ENCODE measurements at places on chromosomes 1 and 21.

GRCh38 chr1:17209430-17209829, 4.5 kb downstream of the PADI1 start:
- no peak for DNase-seq

DNA sequence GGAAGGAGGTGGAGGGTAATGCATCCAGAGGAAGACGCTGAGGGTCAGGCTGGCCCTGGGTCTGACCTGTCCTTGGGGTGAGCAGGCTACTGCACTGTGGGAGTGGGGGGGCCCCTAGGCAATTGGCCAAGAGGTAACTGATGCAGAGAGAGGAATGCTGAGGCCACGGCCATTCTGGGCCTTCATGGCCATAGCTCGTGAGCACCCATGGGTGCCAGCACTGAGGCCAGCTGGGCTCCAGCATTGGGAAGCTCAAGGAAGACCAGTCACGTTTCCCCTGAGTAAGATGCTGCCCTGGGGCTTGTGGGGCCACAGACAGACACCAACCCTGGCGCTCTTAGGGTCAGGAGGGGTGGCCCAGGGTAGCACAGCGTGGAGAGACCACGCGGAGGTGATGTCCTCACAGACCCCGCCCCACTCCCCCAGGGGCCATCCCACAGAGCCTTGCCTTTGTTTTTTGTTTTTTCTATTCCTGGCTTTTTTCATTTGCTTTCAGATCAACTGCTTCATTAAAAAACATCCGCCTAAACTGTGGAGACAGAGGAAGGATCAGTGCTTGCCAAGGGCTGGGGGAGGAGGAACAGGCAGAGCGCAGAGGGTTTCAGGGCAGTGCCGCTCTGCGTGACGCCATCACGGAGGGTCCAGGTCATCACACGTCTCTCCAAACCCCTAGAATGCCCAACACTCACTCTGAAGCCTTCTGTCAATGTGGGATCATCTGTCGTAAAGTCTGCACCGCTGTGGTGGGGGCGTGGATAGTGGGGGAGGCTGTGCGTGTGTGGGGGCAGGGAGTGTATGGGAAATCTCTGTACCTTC, 61.1 kb downstream of the SIK1 start:
- no peak for DNase-seq

GRCh38 chr1:246794828-246795671, 70.8 kb downstream of the SCCPDH start:
- no peak for DNase-seq

GRCh38 chr1:114688526-114688925, 6.8 kb downstream of the AMPD1 start:
- no peak for DNase-seq

DNA sequence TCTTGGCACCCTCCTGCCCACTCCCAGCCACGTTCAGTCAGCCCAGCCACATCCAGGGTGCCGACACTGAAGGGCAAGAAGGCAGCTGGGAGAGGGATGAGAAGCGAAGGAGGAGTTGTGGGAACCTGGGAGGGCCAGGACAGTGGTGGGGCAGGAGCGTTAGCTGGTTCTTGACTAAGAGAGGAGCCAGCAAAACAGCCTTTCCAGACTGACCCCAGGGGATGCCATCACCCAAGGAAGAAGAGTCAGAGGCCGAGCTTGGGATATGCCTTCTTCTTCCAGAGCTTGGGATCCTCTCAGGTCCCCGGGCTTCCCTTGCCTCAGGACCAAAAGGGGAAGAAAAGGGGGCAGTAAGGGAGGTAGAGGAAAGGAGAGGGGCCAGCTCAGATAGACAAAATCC, 7.2 kb downstream of the INKA2 start:
- no peak for DNase-seq

DNA sequence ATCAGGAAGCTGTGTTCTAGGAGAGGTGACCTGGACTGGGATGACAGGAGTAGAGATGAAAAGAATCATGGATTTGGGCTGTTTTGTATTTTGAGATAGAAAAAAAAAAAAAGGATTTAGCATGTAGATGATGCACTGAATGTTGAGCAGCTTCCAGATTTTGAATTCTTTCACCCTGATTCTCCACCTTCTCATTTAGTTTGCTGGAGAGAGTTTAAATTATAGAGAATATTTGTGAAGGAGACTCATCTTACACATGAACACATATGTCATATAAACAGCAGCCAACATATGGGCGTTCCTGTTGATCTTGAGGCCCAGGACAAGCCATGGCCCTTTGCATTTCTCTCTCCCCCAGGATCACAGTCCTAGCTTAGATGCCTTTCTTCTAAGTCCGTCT, 7.4 kb downstream of the RPTN start:
- no peak for DNase-seq

- no peak for DNase-seq
These were observed 67.1 kb downstream of the MAN1C1 start for GRCh38 chr1:25683731-25684130.

GRCh38 chr1:174960362-174960761, 39.4 kb upstream of the CACYBP start:
- no peak for DNase-seq

DNA sequence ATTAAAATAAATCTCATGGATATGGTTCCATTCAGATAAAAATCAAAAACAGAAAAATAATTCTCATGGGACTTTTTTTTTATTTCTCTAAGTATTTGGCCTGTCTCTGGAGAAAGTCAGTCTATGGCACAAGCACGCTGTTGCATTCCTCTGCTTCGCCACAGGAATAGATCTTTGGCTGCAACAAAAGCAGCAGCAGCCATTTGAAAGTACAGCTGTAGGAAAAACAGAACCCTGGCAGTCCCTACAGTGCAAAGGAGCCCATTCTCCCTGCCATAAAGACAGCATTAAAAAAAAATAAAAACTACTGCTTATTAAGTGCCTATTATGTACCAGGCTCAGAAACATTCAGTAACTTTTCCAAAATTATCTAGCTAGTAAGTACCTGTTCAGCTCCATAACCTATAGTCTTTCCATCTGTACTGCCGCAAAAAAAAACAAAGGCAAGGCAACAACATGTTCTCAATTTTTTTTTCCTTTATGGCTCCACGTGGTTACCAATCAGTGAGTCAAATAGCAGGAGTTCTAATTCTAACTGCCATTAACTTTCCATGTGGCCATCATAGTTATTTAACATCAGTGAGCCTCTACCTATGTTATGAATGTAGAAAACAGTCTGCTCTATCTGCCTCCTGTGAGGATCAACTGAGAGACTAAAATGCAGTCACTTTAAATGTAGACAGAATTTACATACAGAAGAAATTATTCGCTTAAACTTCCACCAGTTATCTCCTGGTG, 22.7 kb downstream of the SLC35D1 start:
- DNase-seq = no peak

DNA sequence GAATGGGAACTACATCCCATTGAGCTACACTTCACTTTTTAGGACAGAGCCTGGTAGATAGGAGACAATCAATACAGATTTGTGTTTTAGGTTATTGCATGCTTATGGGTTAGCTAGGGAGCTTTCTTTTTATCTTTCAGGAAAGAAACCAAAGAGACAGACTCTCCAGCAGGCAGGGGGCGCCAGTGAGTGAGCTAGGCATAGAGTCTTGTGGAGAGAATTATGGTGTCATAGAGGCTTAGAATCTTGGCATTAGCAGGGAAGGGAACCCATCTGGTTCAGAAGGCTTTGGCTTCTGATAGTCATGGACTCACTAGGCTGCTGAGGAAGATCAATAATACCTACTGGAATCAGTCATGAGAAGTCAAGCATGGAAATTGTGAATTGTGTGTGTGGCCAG, at the start of gene SMCP:
Gene SMCP (plus strand): TSS at position 281 of the 400 bp plus-strand sequence. CDS start 6,101 bp downstream, outside the sequence.
- DNase-seq = no peak

DNA sequence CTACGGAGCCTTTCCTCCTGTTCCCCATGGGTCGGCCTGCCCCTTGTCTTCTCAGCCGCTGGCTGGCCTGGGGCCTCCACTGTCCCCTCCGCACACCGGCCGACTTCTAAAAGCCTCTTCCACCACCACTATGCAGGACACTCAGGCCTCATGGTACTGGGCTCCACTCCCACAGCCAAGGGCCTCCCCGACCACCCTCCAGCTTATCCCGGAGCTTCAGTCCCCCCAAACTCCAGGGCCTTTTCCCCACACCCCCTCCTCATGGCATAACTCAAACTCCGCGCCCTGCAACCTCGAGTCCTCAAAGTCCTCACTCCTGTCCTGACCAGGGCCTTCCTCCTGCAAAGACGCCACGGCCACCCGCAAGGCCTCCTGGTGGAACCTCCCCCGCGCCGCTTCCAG, 2.0 kb downstream of the LRRC41 start:
- no peak for DNase-seq

DNA sequence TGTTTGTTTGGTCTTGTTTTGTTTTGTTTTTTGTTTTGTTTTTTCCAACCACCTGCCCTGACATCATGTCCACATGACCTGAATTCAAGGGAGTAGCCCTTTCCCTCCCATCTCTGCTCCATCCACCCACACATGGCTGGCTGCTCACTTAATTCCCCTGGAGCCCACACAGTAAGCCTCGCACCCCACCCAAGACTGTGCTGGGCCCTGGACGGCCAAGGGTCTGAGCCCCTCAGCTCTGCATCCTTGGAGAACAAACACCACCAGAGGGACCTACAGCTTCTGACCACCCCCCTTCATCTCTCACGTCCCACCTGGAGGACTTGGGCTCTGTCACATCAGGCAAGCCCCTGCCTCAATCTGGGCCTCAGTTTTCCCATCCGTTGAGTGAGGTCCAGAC, 39.1 kb downstream of the MATN1 start:
- no peak for DNase-seq

DNA sequence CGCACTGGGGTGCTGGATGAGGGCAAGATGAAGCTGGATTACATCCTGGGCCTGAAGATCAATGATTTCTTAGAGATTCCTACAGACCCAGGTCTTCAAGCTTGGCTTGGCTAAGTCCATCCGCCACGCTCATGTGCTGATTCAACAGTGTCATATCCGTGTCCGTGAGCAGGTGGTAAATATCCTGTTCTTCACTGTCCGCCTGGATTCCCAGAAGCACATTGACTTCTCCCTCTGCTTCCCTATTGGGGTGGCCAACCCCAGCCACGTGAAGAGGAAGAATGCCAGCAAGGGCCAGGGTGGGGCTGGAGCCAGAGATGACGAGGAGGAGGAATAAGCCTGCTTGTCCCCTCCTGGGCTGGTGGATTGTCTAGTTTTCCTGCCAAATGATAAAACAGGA, 2.2 kb upstream of the CBR3 start:
- DNase-seq = no peak

DNA sequence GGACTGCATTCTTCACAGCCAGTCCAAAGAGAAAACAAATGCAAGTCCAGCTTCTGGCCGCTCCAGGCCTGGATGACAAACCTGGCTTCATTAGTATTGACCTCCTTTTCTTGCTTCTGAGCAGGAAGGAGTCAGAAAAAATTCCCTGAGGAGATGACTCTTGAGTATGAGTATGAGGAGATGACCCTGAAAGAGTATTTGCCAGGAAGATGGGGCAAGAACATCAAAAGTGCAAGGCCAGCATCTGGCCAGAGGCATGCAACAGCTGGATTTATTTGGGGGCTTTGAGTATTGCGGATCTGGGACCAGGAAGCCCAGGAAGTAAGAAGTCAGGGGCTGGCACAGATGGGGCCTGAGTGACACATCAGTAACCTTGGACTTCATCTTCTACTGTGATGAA, 113.9 kb downstream of the GLIS1 start:
- no peak for DNase-seq

- peak; percentile 39 for DNase-seq
These were observed 12.1 kb downstream of the ATP5PF start for GRCh38 chr21:25722631-25723030.

GRCh38 chr1:160623227-160623633, 23.6 kb downstream of the SLAMF1 start:
- no peak for DNase-seq

DNA sequence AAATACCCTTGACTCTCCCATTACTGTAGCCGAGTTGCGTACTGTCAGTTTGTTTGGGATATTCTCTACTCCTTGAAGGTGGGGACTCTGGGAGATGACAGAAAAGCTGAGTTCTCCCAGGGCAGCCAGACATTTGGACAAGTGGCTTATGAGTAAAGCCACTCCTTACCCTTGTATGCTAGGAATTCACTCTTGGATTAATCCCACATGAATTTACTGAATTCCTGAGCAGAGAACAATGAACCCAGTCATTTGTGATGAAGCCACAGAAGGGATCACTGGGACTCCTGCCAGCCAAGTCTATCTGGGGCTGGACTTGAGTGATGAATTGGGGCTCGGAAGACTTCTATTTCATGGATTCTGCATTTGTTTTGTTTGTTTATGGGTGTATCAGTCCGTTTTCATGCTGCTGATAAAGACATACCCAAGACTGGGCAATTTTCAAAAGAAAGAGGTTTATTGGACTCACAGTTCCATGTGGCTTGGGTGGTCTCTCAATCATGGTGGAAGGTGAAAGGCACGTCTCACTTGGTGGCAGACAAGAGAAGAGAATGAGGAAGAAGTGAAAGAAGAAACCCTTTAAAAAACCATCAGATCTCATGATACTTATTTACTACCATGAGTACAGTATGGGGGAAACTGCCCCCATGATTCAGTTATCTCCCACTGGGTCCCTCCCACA, 25.1 kb downstream of the C1orf116 start:
- no peak for DNase-seq

DNA sequence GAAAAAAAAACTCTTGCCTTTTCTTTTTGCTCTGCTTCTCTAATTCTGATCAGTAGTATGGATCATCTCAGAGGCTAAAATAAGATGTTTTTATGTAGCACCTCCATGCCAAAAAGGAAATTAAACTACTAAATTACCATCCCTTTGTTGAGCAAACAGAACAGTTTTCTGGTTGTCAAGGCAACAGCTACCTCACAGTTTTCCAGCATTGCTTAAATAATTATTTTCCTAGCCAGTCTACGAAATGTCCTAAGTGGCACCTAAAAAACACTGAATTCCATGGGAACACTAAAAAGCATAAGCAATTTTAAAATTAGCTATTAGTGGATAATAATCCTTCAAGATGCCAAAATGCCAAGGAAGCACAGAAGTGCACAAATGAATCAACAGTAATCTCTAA, 61.7 kb downstream of the ARID4B start:
- no peak for DNase-seq
